Stimulated activated CD4-positive, alpha-beta T cell treated with anti-CD3 and anti-CD28 coated beads, Interleukin-2, amount 100 ng/mL, for 24 hours (primary cell): ENCODE measurements at places on chromosomes 16 and 17.

- DNase-seq: no peak
Observed at GRCh38 chr17:73841431-73842060, 197.3 kb upstream of the SDK2 start.

DNA sequence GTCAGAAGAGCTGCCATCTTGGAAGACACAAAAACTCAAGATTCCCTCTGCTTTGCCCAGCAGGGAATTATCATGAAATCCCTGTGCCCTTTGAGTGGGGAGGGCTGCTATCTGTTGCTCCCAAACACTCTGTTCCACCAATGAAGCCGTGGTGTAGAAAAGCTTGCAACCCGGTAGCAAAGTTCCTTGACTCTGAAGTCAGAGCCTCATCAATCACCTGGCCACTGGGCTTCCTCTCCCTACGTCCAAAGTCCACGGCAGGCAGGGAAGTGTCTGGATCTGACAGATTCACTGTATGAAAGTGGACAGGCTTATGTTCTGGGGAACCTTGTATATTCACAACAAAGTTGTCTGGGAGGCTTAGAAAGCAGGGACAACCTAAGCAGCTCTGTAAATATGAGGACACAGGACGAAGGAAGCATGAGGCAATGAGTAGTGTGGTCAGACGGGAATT is 343.3 kb downstream of the SLC39A11 start:
- DNase-seq: no peak

DNA sequence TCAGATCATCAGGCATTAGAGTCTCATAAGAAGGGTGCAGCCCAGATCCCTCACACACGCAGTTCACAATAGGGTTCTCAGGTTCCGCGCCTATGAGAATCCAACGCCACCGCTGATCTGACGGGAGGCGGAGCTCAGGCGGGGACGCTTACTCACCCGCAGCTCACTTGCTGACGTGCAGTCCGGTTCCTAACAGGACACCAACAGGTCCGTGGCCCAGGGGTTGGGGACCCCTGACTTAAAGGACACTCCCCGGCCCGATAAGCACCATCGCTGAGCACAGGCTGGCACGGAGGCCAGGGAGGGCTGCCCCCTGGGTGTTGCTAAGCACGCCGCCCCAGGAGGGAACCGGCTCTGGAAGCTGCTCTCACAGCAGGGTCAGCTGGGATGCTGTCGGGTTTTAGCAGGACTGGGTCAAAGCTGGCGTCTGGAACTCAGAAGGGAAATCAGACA is 30.1 kb upstream of the BAHCC1 start:
- no peak for DNase-seq

DNA sequence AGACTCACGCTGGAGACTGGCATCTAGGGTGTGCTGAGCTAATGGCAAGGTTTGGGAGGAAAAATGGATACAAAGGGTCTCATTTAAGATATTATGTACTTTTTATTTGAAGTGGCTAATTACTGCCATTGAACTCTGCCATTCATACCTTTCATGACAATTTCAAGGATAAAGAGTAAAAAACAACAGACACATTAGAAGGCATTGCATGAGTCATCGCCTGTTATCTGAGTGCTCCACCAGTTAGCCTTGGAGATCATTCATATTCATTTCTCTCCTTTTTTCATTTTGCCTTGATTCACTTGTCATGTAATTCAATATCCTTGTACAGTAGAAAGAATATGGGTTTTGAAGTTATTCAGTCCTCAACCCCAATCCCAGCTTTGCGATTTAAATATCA is 109.5 kb downstream of the CDH8 start:
- no peak for DNase-seq

DNA sequence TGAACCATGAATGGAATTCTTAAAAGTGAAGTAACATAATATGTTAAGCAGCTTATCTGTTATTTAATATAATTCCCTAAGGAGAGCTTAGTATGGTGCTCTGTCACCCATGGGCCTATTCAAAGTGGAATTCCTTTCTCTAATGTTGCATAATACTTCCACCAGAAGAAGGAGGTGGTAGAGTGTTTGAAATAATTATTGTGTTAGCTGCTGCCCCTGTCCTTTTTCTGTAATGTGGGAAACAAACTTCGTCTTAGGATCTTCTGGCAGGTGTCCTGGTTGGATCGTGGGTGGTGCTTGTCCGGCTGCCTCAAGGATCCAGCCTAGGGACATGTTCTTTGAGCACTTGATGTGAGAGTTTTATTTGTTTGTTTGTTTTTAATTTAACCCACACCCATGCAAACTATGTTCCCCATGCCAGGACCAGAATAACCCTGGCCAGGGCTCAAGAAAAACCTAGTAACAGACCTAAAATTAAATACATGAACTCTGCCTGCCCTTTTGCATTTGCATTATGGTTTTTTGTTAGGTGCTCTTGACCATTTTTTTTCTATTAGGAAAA is 46.1 kb downstream of the ZNRF1 start:
- DNase-seq: no peak

DNA sequence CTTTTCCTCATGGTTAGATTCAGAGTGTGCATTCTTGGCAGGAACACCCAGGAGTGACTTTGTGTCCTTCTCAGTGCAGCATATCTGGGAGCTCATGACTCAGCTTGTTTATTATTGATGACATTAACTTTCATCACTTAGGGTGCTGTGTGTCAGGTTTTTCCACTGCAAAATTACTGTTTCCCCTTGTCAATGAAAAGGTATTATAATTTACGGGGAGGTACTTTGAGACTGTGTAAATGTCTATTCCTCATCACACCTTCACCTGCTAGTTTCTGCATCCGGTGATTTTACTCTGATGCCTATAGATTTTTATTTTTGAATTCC is 50.5 kb downstream of the WWP2 start:
- DNase-seq: no peak

GRCh38 chr17:83144421-83145357 is 65.3 kb downstream of the METRNL start:
- DNase-seq: no peak

DNA sequence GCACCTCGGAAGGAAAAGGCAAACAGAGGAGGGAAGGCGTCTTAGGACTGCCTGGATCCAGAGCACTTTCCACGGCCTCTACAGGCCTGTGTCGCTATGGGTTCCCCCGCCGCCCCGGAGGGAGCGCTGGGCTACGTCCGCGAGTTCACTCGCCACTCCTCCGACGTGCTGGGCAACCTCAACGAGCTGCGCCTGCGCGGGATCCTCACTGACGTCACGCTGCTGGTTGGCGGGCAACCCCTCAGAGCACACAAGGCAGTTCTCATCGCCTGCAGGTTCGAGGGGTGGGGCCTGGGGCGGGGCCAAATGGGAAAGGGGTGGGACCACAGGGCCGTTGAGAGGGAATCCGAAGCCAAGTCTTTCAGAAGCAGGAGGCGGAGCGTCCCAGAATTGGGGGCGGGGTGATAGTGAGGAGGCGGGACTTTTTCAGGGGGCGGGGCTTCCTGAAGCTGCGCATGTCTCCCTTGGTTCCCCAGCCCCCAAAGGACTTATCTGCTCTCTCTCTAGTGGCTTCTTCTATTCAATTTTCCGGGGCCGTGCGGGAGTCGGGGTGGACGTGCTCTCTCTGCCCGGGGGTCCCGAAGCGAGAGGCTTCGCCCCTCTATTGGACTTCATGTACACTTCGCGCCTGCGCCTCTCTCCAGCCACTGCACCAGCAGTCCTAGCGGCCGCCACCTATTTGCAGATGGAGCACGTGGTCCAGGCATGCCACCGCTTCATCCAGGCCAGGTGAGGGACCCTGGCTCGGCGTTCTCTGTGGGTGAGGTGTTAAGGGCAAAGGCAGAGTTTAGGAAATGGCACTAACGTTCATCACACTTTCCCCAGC is 939 bp downstream of the BCL6B start:
- DNase-seq: peak; percentile 92

GRCh38 chr16:17386229-17386628 is 84.5 kb downstream of the XYLT1 start:
- DNase-seq: no peak

DNA sequence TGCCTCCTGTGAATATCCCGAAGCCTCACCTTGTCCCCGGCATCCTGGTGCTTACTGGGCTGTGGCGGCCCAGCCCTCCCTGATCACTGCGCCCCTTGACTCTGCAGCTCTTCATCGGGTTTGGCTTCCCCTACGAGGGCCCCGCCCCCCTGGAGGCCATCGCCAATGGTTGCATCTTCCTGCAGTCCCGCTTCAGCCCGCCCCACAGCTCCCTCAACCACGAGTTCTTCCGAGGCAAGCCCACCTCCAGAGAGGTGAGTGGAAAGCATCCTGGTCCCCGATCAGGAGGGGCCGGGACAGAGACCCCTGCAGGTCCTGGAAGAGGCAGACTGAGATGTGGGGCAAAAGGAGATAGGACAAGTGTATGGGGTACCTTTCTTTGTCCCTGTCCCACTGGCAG is 72.1 kb downstream of the MGAT5B start:
- DNase-seq: no peak

- DNase-seq: no peak
Observed at GRCh38 chr16:31577411-31577810, 49.7 kb downstream of the AHSP start.

DNA sequence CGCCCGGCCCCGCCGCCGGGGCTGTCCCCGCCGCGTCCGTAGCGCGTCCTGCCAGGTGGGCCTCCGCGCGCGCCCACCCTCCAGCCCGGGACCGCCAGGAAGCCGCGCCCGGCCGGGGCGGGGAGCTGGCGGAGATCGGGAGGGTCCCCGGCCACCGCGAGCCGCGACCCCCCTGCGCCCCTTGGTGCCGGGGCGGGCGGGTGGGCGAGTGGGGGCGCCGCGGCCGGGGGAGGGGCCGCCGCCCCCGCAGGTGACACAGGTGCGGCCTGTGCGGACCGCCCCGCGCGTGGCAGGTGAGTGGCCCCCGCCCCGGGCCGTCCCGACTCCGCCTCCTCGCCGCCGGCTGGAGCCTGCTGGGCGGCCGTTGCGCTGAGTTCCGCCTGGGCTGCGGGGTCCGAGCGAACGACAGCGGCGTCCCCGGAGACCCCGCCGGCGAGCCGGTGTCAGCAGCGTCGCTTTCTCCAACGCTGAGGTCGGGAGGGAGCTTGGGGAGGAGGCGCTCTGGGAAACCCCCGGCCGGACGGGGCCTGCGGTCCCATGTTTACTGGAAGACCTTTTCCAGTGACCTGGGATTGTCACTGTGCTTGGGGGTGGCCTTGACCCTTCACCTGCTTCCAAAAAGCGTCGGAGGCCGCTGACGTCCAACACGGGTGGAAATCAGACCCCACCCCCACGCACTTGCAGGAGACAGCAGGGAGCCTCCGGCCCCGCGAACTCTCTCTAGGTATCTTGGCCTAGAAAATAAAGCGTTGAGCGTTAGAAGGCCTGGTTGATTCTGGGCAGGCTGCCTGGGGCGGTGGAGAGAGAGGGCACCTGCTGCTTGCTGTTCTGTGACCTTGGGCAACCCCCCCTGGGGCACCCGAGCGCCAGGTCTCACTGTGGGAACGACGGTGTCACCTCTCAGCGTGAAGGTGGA is 542 bp downstream of the KLHL36 start:
- peak; percentile 58 for DNase-seq

GRCh38 chr17:67496286-67496685 is 119.2 kb downstream of the PITPNC1 start:
- no peak for DNase-seq

DNA sequence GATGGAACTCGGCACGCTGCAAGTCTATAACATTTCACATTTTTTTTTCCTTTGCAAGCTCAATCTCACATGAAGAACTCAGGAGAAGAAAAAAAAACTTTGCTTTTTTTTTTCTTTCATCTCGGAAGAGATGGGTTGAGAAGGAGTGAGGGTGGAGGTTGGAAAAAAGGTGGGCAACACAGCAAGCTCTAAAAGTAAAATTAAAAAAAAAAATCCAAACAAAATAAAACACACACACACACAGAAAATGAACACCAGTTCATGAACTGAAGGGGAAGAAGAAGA is 2.5 kb downstream of the MAF start:
- DNase-seq: no peak

- DNase-seq: no peak
Observed at GRCh38 chr17:72124438-72124775, 3.6 kb downstream of the SOX9 start.

- no peak for DNase-seq
Observed at GRCh38 chr16:76910931-76911330, 280.1 kb upstream of the MON1B start.

- no peak for DNase-seq
Observed at GRCh38 chr16:48561960-48562393, 48.0 kb downstream of the N4BP1 start.

DNA sequence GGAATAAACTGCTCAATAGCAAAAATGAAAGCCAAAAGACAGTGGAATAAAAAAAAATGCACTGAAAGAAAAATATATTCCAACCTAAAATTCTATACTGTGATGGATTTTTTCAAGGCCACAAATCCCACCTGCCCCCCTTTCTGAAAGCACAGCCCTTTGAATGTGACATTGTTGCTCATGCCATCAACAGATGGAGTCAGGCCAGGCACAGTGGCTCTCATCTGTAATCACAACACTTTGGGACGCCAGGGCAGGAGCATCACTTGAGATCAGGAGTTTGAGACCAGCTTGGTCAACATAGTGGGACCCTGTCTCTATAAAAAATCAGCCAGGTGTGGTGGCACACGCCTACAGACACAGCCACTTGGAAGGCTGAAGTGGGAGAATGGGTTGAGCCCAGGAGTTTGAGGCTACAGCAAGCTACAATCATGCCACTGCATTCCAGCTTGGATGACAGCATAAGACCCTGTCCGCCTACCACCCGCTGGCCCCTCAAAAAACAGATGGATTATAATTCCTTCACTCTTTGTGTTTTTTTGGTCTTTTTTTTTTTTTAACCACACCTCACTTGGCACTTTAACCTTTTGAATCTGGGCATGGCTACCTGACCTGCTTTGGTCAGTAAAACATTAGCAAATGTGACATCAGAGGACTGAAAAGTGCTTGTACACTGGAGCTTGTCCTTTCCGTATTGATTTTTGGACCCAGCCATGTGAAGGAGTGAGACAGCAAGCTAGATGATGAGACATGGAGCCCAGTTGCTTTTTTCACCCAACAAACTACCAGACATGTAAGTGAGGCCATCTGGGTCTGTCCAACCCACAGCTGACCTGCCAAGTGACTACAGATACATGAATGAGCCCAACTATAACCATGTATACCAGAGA is 36.3 kb downstream of the GLG1 start:
- no peak for DNase-seq

DNA sequence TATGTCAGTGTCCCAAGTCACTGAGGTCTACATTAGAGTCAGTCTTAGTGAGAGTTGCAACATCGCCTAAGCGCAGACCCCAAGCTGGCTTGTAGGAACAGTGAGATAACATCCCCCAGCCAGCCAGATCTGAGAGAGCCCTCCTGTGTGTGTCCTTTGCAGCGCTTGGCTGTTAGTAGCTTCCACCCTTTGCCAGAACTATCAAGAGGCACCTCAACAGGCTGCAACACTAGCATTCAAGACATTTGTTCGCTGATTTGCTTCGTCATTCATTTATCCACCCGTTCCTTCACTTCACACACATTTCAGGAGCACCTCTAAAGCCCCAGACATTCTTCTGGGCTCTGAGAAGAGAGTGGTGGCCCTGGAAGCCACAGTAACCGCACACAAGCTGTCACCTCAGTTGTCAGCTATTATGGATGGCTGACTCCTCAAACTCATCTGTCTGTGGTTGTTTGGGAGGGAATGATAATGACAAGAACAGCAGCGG is 289.6 kb downstream of the WWOX start:
- DNase-seq: no peak

GRCh38 chr16:21103941-21104860 is 46.4 kb downstream of the DNAH3 start:
- no peak for DNase-seq

GRCh38 chr17:58028578-58028977 is 21.5 kb upstream of the SRSF1 start:
- DNase-seq: no peak
